ENCODE measurements at places on chromosomes 7 and 10. TPM values are rescaled to one million over a fixed set of nuclear protein-coding genes. Genes with fewer than 3 reads are reported as not detected.

DNA sequence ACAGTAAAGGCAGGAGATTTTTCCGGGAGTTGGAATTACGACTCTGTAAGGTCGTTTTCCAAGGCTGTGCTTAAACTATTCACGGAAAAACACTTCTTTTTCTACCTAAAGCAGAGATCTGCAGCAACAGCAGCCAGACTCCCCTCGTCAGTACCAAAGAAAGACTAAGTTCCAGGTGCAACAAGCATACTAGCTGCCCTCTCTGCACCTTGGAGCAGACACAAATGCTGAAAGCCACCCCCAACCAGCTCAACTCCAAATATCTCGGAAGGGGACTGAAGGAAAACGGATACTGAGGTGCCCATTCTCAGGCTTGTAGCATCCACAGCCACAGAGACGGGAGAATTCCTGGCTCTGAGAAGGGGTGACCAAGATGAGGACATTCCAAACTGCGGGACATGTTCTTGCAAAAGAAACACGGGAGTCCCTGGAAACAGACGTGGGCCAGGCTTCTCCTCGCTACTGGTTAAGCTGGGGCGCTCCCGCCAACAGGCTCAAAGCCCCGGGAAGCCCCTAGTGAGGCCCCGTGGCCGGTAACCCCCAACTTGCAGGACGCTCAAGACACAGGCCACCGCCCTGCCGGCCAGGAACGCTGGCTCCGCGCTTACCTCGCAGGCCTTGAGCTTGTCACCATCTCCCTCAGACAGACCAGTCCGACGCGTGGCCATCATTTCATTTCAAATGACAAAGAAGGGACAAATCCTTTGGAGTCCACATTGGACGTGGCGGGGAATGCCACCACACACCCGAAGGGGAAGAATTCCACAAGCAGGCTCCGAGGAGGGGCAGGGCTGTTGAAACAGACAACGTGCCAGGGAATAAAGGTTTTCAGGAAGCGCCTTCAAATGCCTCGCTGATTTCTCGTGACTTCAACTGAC is 2.2 kb downstream of the ARHGAP21 start:
- peak; percentile 53 for DNase-seq

GRCh38 chr7:106050746-106051117 is 61.4 kb downstream of the SYPL1 start:
- DNase-seq: peak; percentile 91

GRCh38 chr10:100396605-100397004 is 49.6 kb downstream of the SCD start:
- DNase-seq: no peak

- DNase-seq: no peak
Observed at GRCh38 chr10:43316988-43317387, 50.1 kb upstream of the RASGEF1A start.

- no peak for DNase-seq
Observed at GRCh38 chr10:15353471-15354017, 17.5 kb downstream of the FAM171A1 start.

GRCh38 chr10:72886621-72887020 is 6.9 kb upstream of the OIT3 start:
- no peak for DNase-seq

DNA sequence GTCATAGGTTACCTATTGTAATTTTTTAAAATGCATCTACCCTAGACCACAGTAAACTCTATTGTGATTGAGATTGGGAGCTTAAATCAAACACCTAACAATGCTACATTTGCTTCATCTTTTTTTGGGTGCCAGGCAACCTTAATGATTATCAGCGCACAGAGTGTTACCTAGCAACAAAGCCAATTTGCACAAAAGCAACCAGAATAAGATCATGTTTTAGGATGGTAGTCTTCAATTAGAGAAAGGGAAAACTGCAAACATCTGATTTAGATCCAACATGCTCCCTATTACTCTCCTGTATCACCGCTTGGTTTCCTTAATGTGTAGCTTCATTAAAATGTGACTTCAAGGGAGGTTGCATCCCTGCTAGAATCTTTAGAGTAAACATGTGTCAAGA is 226.9 kb downstream of the ABCA13 start:
- DNase-seq: no peak

DNA sequence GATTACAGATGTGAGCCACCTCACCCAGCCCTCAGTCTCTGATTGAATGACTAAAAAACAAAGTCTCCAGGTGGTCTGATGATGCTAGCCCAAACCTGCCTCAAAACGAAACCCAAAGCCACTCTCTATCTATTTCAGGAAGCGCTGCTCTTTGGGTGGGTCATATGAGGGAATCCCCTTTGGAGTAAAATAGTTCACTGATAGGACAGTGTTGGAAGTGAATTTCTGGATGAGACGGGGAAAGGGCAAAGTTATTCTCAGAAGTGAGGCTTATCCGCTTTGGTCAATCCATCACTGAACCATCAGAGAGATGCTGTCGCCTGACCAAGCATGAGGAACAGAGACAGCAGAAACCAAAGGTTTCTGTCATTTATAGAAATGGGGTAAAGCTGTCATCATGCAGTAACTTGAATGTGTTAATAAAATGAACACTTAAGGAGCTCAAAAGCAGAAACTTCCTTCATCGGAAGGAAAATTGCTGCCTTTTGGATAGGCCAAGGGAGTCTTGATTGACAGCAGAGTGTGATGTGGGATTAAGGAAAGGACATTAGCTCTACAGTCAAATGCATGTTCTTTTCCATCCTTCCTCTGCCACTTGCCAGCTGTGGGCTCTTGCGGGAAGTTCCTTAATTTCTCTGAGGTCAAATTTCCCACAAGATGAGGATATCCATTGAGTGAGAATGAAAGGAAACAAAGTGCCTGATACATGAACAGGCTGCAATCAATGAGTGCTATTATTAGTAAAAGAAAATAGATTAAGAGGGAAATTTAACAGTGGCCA is 64.9 kb upstream of the C1QL3 start:
- DNase-seq: no peak

GRCh38 chr7:143495851-143496250 is 18.2 kb downstream of the TAS2R41 start:
- no peak for DNase-seq

DNA sequence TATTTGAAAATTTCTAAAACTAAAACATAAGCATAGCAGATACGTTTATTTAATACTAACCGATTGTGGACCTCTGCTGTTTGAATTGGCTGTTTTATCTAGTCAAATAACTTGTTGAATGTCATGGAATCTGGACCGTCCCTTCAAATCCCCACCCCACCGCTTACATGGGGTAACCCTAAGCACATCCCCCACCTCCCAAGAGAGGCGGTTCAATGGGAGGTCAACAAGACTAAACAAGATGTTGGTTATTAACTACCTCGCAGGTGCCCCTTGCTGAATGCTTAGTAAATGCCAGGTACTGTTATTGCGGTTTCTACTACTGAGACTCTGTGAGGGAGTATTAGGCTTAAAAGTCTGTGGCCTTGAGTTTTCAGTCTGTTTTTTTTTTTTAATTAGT is 70.9 kb downstream of the DAGLB start:
- no peak for DNase-seq

DNA sequence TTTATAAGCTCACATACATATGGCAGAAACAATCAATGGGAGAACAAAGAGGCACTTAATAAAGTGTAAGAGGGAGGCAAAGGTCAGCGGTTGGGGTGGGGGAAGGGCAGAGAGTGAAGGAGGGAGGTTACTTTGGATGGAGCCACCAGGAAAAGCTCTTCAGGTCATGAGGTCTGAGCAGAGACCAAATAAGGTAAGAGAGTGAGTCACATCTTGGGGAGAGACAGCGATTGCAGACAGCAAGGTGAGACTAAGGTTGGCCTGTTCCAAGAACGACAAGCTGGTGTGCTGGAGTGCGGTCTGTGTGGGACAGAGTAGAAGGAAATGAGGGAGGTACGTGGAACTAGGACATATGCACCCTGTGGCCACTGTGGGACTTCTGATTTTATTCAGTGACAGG is 74.3 kb upstream of the TOMM7 start:
- no peak for DNase-seq

- DNase-seq: peak; percentile 15
Observed at GRCh38 chr10:4763513-4763912, 62.5 kb upstream of the AKR1E2 start.

DNA sequence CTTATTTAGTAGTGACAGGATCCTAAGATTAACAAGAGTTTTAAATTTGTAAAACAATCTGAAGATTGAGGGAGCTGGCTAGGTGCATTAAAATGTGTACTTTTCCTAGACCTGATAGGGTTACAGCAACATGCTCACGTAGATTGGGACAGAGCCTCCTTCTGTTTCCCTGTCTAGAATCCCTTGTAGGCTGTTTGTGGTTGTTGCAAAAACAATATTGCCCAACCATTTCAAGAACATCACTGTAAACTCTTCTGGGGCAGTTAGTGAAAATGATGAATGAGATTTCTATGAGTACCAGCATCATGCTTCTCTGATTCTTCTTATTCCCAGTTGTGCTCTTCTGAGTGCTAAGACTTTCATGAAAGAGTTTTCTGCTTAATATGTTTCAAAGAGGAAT is 14.7 kb upstream of the CPED1 start:
- no peak for DNase-seq

- DNase-seq: no peak
Observed at GRCh38 chr10:101785801-101786200, 2.6 kb upstream of the NPM3 start.

DNA sequence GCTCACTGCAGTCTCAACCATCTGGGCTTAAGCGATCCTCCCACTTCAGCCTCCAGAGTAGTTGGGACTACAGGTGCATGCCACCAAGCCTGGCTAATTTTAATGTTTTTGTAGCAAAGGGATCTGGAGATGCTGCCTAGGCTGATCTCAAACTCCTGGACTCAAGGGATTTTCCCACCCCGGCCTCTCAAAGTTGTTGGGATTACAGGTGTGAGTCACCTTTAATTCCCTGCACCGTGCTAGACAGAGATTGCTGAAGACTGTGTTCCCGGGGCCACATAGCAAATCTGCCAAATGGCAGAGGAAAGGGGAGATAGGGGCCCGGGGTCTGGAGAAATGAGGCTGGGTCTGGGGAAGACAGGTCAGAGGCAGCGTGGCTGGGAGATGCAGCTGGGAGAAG is 20.6 kb upstream of the PSMG3 start:
- no peak for DNase-seq

GRCh38 chr7:151063212-151063561 is 3.8 kb downstream of the SLC4A2 start:
- peak; percentile 90 for DNase-seq

- no peak for DNase-seq
Observed at GRCh38 chr7:90551036-90551435, 45.1 kb upstream of the CDK14 start.

- no peak for DNase-seq
Observed at GRCh38 chr10:16386855-16387254, 50.0 kb upstream of the PTER start.

DNA sequence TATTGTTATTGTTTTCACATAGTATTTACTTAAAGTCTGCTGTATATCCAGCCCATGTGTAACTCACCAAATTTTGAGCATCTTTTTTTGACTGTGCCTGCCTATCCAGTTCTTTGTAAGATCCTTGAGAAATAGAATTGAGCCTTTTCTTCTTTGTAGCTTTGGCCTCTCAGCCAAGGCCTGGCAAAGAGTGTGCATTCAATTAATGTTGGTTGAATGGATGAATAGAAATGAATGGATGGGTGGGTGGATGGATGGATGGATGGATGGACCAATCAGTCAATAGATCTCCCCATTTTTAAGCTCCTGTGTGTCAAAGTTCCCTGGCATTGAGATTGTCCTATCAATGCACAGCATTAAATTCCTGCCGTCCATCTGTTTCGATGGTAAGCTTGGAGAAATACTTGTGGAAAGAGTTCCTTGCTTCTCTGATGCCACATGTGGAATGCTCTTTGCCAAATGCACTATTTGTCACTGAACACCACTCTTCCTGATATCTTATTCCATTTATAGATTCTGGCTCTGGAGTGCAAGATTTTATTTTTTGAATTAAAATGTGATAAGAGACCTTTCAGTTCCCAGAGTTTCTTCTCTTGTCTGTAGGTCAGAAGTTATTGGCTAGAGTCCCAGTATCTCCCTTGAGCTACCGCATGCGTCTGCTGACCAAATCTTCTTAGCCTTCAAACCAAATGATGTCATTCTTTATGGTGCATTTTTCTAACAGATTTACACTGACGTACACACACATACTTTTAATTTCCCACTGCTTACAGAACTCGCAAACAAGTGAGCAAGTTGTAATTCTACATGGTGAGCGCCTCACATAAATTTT is 20.7 kb upstream of the ADRB1 start:
- DNase-seq: no peak

DNA sequence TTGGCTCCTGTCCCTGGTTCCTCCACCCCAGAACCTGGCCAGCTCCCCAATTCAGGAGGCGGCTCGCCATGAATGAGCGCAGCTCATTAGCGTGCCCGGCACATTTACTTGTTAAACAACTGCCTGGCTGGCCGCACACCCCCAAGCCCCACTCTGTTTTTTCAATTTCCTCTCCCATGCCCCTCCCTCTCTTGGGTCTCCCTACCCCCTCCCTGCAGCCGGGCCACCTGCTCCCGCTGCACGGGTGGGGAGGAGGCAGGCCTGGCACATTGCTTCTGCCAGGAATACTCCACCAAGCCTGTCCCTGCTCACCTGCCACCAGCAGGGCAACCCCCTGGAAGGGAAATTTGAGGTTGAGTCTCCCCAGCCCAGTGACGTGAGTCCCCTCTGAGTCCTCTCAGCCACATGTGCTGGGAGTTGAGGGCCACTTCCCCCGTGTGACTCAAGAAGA is 2.5 kb upstream of the SLIT1 start:
- no peak for DNase-seq

DNA sequence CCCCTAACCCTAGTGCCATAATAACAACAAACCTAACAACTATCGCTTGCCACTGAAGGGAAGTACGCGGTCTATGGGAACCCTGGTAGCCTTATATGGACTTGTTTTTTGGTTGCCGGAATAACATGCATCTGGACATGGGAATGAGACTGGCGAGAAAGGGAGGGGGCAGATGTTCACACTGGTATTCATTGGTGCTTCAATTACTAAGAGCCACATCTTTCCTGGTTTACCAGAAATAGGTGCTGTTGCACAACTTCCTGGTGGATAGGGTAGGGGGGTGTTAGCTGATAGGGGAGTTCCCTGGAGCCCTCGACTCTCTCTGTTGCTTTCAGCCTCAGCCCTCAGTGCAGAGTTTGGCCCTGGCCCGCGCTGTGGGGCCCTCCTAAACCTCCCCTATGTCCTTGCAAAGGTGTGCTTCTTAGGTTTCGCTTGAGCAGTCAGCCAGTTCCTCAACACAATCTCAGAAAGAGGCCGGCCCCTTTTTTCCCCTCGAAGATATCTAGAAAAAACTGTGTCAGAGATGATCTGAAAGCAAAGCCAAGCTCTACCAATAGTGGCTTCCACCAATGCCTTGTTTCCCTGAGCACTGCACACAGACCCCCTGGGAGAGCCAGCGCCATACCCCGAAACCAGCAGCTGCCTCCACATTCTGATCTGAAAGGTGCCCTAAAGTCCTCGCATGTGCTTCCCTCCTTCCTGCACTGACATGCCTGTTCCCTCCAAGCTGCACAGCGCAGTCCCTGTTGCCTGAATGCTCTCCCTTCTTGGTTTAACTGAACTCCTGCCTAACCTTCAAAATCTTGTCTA is 13.5 kb downstream of the TBXAS1 start:
- no peak for DNase-seq

- peak; percentile 39 for DNase-seq
Observed at GRCh38 chr7:142194201-142194600, 63.7 kb downstream of the PRSS58 start.

Gene ANKRD1
- 10.9 TPM for total RNA-seq

Gene MYL10
- not detected for total RNA-seq

Gene VIPR2
- not detected for total RNA-seq

Gene CLEC5A
- not detected for total RNA-seq

Gene MKX
- 44.1 TPM for total RNA-seq

Gene SYT15B
- 1.9 TPM for total RNA-seq

Gene LIPK
- not detected for total RNA-seq

Gene TMEM196
- not detected for total RNA-seq

Gene ECHDC3
- 0.63 TPM for total RNA-seq

Gene CRPPA
- 1.8 TPM for total RNA-seq

Gene WIPF3
- not detected for total RNA-seq

Gene WDR91
- 8.3 TPM for total RNA-seq

Gene LEP
- total RNA-seq: 0.22 TPM

Data from GM23248 (cell line).